ENCODE measurements at places on chromosomes 1 and 21.

GRCh38 chr1:62676611-62677356 is 11.4 kb downstream of the DOCK7 start:
- DNase-seq, result no peak

- DNase-seq, result no peak
Measured at GRCh38 chr1:100178091-100178490, at the start of gene LRRC39. LRRC39 (minus strand) TSS chr1:100178256; CDS start chr1:100168516, 9,740 bp downstream.

- no peak for DNase-seq
Measured at GRCh38 chr21:41951876-41952567, 1.8 kb downstream of the C2CD2 start.

DNA sequence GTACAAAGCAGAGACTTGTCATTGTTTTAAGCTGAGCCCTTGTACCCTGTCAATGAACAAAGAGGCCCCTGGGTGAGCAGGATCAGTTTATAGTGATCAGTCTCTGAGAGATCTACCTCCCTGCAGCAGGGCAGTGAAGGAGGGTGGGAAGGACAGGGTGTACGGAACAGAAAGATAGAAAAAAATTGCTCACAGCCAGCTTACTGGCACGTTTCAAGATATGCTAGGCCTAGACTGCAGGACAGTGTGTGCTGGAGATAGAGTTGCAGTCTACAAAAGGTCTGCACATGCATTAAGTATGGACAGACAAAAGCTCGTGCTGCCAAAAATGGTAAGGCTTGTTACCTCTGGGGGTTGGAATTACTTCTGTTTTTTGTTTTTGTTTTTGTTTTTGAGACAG is 34.6 kb downstream of the OVAAL start:
- no peak for DNase-seq

DNA sequence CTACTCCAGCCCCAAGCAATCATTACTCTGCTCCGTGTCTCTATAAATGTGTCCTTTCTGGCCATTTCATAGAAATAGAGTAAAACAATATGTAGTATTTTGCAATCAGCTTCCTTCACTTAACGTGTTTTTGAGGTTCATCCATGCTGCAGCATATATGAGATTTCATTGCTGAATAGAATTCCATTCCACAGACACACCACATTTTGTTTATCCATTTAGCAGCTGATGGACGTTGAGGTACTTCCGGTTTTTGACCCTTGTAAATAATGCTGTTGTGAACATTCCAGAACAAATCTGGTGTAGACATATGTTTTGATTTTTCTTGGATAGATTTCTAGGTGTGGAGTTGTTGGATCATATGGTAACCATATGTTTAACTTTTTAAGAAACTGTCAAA is 30.7 kb downstream of the ADAM30 start:
- DNase-seq, result no peak

DNA sequence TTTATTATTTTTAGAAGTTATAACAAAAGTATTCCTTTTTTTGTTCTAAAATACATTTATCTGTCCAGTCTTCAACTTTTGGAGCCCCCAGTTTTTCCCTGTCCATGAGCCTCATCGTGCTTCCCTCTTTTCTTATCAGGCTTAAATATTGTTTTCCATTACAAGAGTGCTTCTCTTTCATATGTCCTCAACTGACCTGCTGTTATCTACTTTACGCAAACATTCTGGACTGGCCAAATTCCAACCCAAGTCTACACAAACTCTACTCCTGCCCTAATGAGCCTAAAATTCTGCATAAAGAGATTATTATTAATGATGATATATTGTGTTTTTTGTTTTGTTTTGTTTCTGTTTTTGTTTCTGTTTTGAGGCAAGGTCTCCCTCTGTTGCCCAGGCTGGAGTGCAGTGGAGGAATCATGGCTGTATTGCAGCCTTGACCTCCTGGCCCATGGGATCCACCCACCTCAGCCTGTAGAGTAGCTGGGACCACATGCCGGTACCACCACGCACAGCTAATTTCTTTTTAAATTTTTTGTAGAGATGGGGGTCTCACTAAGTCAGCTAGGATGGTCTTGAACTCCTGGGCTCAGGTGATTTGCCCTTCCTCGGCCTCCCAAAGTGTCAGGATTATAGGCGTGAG is 318.8 kb upstream of the NEGR1 start:
- DNase-seq, result no peak

DNA sequence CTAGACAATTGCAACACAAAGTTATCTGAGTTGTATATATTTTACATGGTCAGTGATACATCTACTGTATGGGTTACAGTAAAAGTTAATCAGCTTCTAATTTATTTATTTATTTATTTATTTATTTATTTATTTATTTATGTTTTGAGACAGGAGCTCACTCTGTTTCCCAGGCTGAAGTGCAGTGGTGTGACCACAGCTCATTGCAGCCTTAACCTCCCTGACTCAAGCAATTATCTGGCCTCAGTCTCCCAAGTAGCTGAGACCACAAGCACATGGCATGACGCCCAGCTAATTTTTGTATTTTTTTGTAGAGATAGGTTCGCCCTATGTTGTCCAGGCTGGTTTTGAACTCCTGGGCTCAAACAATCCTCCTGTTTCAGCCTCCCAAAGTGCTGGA is 241.6 kb downstream of the PTPRC start:
- no peak for DNase-seq
